ENCODE measurements at places on chromosomes 5 and 9.

DNA sequence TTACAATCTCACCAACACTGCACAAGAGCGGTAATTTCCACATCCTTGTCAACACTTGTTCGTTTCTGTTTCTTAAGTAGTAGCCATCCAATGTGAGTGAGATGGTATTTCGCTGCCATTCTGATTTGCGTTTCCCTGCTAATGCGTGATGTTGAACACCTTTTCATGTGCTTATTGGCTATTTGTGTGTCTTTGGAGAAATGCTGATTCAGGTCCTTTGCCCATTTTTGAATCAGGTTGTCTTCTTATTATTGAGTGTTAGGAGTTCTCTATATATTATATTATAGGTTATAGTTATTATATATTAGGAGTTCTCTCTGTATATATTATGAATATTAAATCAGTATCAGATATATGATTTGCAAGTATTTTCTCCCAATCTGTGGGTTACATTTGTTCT, 59.9 kb upstream of the IRX4 start:
- DNase-seq: no peak

GRCh38 chr9:89455356-89455824, 42.5 kb downstream of the SEMA4D start:
- DNase-seq: no peak

DNA sequence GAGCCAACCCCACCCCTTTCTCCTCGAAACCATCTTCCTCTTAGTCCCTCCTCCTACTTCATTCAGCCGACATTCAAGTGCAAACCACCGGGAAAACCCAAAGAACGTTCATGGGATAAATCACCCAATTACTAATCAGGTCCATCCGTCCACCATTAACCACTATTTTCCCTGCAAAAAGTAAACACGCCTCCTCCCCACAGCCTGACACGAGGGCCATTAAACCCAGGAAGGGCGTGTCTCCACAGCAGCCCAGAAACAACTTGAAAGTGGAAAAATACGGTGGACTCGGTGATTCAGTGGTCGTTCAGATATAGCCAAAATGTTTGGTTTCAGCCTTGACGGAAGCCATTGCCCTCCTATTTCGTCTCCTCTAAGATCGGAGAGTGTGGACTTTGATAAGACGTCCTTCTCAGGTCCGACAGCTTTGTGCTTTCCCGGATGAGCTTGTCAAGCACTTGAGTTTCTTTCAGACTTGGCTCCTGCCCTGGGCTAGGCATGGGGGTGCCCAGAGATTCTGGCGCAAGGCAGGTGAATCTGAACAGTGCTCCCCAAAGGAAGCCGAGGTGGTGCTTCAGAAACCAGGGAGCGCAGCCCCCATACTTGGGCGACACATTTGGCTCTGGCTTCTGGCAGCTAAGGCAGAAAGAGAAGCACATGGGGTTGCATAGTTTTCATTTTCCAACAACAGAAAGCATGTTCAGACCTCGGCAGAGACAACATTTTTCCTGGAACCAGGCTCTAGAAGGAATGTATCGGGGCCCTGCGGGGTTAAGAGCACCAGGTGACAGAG, 56.6 kb downstream of the SMIM23 start:
- peak; percentile 21 for DNase-seq

- DNase-seq: no peak
Observed at GRCh38 chr9:134223091-134223490, 58.7 kb upstream of the RNU6ATAC start.

DNA sequence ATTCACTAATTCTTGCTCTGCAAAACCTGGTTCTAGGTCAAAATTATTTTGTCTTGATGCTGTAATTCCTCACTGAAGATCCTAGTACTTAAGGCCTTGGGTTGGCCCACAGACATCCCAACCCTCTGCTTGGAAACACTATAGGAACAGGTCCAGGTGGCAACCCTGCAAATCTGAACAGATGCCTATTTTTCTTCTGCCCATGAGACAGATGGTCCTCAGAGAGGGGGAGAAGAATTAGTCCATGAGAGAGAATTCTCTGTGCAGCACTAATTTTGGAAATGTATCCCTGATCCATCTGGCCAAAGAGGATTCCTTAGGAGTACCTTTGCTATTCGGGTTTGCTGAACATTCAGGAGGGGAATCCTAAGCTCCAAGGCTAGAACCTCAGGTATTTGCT, 156.3 kb downstream of the ELAVL2 start:
- DNase-seq: no peak

DNA sequence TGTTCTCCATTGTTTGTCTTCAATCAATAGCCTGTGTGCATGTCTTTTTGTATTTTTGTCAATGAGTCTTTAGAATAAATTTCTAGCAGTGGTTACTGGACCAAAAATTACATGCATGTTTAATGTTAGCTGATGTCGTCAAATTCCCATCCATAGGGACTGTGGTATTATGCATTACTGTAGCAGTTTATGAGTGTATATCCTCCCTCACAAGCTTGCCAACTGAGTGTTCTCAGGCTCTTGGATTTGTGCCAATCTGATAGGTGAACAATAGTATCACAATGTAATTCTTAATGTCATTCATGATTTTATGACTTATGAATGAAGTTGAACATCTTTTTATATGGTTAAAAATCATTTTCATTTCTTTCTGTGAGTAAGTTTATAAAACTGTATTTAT, 13.0 kb downstream of the SNX24 start:
- DNase-seq: peak; percentile 69

GRCh38 chr9:112535301-112535700, 48.7 kb downstream of the KIAA1958 start:
- peak; percentile 37 for DNase-seq

- DNase-seq: no peak
Observed at GRCh38 chr9:92486371-92486770, 4.1 kb upstream of the ASPN start.

GRCh38 chr9:72856972-72857623, 95.8 kb downstream of the ALDH1A1 start:
- peak; percentile 85 for DNase-seq

- DNase-seq: peak; percentile 25
Observed at GRCh38 chr5:141172381-141173204, at the start of gene PCDHB7. Gene PCDHB7, plus strand, starts transcription at chr5:141172644. Its CDS starts 192 bp downstream, at chr5:141172836.

DNA sequence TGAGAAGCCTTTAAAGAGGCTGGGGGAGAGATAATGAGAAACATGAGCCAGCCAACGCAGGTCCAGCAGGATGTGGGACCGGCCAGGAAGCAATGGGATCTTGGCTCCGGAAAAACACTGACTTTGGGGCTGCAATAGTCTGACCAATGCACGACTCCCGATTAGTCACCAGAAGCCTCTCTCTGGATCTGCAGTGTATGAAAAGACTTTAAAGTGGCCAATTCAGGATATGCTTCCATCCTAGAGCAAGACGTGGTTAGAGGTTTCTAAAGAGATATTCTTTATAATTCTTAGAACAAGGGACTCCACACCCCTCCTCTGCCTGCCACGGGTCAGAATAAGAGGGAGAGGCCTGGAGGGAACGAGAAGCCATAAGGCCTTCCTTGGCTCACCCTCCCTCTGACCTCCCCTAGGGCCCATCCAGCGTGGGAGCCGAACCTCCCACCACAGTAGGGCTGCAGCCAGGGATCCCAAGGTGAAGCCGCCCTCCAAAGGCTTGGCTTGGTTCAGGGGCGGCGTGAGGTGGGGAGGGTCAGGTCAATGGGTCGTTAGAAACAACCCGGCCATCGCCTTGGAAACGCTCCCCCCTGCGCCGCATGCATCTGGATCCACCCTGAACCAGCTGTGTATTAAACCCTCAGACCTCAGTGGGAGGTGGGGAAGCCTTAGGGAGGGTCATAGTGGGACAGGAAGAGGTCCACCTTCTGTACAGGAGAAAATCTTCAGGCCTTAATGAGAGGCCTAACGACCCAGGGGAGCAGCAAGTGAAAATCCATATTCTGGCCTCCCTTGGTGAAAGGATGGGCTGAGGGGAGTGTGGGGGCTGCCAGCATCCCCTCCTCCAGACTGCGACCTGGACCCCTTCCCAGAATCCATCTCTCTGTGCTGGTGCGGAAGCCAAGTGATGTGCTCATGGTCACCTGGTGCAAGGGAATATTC, 11.1 kb downstream of the FGF1 start:
- DNase-seq: peak; percentile 80

GRCh38 chr9:107759823-107760166, 270.2 kb upstream of the KLF4 start:
- DNase-seq: no peak

GRCh38 chr5:29024052-29024451, 1985.7 kb upstream of the CDH9 start:
- no peak for DNase-seq

DNA sequence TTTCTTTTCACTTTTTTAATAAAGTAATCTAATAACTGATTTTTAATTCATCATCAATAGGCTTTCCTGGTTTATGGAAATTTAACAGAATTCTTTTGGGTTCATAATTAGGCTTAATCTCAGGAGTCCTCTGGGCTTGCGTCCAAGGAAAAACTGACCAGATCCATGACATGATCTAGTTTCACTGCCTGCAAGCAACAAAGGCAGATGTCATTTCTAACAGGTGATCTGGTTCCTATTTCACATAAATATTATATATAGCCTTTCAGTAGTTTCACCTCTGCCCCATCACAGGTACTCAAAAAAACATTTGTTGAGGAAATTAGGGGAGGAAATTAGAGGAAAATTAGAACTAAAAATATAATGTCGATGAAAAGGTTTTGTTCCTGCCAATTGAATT, 126.4 kb downstream of the FBXL17 start:
- DNase-seq: no peak

DNA sequence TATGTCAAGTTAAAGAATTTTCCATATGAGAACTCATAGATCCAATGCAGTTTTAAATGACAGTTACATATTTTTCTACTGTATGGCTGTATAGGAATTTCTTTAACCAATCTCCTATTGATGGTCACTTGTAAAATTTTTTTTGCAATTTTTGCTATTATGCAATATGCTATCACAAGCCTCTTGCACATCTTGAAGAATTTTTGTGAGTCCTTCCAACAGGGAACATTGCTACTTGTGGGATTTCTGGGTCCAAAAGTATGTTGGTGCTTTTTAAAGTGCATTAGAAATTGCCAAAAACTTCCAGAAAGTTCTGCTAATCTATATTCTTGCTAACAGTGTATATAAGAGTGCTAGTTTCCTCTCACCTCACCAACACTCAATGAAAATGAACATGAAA, 65.1 kb downstream of the NPR3 start:
- peak; percentile 52 for DNase-seq

GRCh38 chr5:132364319-132364718, 5.2 kb upstream of the SLC22A5 start:
- DNase-seq: peak; percentile 94

DNA sequence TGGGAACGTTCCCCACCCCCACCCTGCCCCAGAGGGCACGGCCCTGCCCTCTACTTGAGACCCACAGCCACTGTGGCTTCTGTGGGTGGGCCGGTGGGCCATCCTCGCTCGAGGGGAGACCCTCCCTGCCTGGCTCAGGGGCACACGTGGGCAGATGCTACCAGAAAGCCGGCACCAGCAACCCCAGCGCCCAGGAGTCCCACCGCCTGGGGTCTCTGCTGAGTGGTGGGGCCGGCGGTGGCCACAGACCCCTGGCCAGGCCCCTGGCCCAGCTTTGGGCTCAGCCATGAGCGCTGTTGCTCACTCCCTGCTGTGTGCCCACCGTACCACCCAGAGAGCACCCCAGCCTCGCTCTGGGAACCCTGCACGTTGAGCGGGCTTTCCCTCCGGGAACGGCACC, 16.5 kb upstream of the NRARP start:
- DNase-seq: no peak

DNA sequence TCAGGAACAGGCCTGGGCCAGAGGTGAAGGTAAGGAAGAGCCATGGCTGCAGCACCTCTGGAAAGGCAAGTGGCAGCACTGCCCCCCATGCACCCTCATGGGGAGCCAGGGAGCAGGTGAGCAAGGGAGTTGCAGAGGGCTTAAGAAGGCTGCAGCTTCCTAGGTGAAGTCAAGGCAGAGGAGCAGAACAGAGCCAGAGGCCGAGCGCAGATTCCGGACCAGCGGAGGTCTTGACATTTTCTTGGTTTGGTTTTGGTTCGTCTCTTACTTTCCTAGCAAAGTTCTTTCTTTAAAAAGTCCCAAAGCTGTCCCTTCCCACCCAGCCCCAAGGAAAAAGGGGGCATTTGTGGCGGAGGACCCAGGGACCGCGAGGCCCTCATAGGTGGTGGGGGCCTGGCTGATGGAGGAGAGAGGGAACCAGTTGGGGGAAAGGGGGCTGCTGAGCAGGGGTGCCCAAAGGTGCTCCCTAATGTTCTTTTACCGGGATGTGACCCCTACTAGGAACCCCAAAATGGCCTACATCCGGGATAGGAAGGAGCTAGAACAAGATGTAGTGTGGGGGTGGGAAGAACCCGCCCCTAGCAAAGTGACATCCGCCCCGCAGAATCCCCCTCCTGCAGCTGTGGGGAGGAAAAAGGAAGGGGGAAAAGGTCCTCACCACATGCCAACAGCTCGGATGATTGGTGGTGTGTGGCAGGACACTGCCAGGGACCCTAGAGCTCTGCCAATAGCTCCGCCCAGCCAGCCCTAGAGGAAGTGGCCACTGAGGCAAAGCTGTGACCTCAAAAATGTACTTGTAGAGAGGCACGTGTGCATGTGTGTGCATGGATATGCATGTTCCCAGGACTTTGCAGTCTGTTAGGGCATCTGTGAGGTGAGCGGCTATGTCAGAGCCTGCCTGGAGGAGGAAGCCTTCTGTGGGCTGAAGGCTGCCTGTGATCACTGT, 914 bp upstream of the CD72 start:
- DNase-seq: no peak

DNA sequence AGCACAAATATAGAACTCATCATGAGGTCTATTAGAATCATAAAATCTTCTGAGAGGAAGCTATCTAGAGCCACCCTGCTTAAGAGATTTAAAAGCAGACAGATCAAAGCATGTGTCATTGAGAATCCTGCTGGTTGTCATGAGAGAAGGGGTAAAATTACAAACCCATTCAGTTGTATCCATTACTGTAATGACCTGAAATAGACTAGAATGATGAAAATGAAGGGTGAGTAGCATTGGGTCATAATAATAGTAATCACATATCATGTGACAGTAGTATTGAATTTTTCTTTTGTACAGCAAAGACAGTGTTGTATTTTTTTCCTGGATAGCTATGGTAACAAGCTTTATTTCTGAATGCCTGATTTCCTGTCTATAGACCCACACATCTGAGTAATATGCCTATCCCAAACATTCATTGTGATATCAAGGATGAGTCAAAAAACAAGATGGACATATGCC, 149.0 kb downstream of the PDE4D start:
- peak; percentile 16 for DNase-seq

GRCh38 chr5:95919658-95920057, 42.0 kb downstream of the ELL2 start:
- no peak for DNase-seq

GRCh38 chr9:134641173-134641989, at the start of gene COL5A1:
Gene COL5A1, plus strand, starts transcription at chr9:134641803. Its CDS starts 385 bp downstream, at chr9:134642188.
- DNase-seq: peak; percentile 91

GRCh38 chr5:16090270-16090669, 89.3 kb downstream of the MARCHF11 start:
- no peak for DNase-seq

- DNase-seq: no peak
Observed at GRCh38 chr5:4420177-4420576, 720.0 kb upstream of the ADAMTS16 start.

GRCh38 chr5:13339093-13339492, 605.4 kb downstream of the DNAH5 start:
- no peak for DNase-seq

- peak; percentile 68 for DNase-seq
Observed at GRCh38 chr5:172454358-172455086, at the start of gene SH3PXD2B. Gene SH3PXD2B, minus strand, starts transcription at chr5:172454525. Its CDS starts 173 bp downstream, at chr5:172454352.

All from fibroblast of the aortic adventitia (primary cell).